Aorta (tissue), 5 donors: ENCODE measurements at places on chromosomes 16 and 17. TPM values are rescaled to one million over a fixed set of nuclear protein-coding genes. Genes with fewer than 3 reads are reported as not detected.

- no peak for DNase-seq
- H3K4me3 ChIP-seq, result no peak overlapping the region
- H3K27ac ChIP-seq, result no peak overlapping the region
- H3K27me3 ChIP-seq, result no peaks in the 10 kb centered on the region
These were observed 10.0 kb upstream of the CD300LD start for GRCh38 chr17:74601944-74602572.

GRCh38 chr17:45345554-45346215 is 28.9 kb upstream of the MAP3K14 start:
- no peaks in the 10 kb centered on the region for H3K4me1 ChIP-seq
- H3K27me3 ChIP-seq, result no peaks in the 10 kb centered on the region
- no peak overlapping the region for H3K4me3 ChIP-seq
- DNase-seq, result no peak

DNA sequence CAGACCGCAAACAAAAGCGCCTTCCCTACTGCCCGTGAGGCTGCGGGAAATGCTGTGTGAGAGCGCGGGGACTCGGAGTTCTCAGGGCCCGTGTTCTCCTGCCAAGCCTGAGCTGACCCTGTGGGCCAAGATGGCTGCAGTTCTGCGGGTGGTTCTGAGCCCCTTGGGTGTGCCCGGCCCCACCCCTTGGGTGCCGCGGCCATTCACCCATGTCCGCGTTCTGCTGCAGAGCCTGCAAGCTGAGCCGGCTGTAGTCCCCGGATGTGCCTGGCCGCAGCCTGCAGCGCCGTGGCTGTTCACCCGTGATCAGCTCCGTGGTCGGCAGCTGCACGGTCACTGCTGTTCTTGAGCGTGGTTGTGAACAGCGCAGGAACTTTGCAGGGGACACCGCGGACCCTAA is 20.0 kb downstream of the ACSF3 start:
- H3K27me3 ChIP-seq, result no peaks in the 10 kb centered on the region
- H3K36me3 ChIP-seq, result no peaks in the 10 kb centered on the region
- H3K4me1 ChIP-seq, result no peaks in the 10 kb centered on the region
- no peak overlapping the region for H3K4me3 ChIP-seq
- peak; percentile 36 for DNase-seq

DNA sequence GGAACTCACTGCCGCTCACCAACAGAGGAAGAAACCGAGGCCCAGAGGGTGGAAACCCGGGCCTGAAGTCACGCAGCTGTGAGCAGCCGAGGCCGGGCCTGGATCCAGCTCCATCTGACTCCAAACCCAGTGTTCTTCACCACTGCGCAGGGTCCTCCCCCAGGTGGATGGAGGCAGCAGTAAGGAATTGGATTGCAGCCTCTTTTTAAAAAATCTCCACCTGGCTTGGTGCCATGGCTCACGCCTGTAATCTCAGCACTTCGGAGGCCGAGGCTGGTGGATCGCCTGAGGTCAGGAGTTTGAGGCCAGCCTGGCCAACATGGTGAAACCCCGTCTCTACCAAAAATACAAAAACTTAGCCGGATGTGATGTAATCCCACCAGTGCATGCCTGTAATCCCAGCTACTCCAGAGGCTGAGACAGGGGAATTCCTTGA is 177.2 kb downstream of the FOXL1 start:
- H3K4me1 ChIP-seq, result peaks cover 2% of the 10 kb centered on the region
- no peak overlapping the region for H3K27ac ChIP-seq
- H3K36me3 ChIP-seq, result no peaks in the 10 kb centered on the region
- DNase-seq, result peak; percentile 83
- no peak overlapping the region for H3K4me3 ChIP-seq

- no peaks in the 10 kb centered on the region for H3K36me3 ChIP-seq
- H3K4me3 ChIP-seq, result no peak overlapping the region
- H3K27ac ChIP-seq, result no peak overlapping the region
- no peaks in the 10 kb centered on the region for H3K4me1 ChIP-seq
These were observed 39.5 kb upstream of the ATP2A3 start for GRCh38 chr17:4003501-4004421.

DNA sequence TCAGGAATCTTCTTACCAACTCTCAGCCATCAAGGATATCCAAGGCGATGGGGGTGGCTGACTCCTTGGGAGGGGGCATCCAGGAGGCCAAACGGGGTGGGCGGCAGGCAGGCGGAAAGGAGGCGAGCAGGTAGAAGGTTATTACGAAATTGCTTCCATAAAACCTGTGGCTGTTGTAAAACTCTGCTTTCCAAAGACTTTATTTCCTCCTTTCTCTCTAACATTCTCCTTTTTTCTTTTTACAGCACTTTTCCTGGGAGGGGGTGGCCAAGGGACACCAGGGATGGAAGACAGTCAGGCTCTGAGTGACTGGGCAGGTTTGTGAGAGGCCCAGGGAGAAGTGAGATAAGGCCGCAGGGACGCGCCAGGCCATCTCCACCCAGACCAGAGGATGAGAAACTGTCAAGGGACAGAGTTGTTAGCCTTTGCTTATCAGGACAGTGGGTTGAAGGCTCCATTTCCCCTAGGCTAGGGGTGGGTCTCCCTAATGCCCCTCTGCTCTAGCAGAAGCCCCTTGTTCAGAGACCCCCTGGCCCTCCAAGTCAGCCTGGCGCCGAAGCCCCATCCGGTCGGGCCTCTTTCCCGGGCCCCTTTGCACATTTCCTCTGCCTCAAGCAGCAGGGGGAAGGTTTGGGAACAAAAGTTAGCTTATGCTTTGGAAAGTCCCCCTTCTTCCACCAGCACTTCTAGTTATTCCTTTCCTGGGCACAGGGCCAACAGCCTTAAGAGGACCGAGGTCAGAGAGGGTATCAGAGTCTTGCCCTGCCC is 5.0 kb upstream of the HOXB9 start:
- no peaks in the 10 kb centered on the region for H3K4me1 ChIP-seq
- H3K27ac ChIP-seq, result no peak overlapping the region
- H3K4me3 ChIP-seq, result no peak overlapping the region
- DNase-seq, result peak; percentile 20
- H3K36me3 ChIP-seq, result no peaks in the 10 kb centered on the region

DNA sequence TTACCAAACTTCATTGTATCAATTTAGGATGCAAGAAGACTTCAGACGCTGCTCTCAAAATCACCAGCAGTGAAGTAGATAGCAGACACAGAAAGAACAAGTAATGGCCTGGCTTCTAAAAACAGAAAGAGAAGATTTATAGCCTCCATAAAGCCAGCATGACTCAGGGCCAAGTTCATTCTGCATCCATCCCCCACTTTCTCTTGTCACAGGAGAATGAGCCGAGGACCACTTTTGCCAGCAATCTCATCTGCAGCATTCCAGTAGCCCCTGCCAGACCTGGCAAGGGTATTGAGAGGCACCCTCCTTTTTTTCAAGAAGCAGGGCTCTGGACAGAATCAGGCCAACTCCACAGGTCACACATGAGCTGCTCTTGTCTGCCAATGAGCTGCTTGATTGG is 355.4 kb upstream of the SOX9 start:
- no peaks in the 10 kb centered on the region for H3K36me3 ChIP-seq
- no peak overlapping the region for H3K27ac ChIP-seq
- no peak for DNase-seq
- H3K4me1 ChIP-seq, result no peaks in the 10 kb centered on the region
- H3K4me3 ChIP-seq, result no peak overlapping the region
- no peaks in the 10 kb centered on the region for H3K27me3 ChIP-seq

SYNGR3 gene
- 0.36 TPM for total RNA-seq

TMED6 gene
- total RNA-seq, result 1.1 TPM

HOXB3 gene
- total RNA-seq, result 62.9 TPM
